ENCODE measurements at places on chromosomes 2 and 18.

DNA sequence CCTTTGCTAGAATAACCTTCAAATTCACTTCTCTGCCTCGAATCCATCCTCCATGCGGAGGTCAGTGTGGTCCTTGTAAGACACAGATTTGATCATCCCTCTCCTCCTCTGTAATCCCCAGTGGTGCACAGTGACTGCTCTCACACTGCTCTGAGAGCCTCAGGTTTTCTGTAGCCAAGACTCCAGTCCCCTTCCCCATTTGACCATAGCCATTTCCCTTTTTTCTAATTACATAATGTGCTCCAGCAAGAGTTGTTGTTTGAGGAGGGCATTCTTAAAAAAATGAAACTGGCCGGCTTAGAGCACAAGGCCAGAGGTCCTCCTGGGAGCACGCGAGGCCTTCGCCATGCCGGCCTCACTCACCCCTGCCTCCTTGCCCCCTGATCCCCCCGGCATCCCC is 34.7 kb upstream of the LPIN1 start:
- no peak for DNase-seq

DNA sequence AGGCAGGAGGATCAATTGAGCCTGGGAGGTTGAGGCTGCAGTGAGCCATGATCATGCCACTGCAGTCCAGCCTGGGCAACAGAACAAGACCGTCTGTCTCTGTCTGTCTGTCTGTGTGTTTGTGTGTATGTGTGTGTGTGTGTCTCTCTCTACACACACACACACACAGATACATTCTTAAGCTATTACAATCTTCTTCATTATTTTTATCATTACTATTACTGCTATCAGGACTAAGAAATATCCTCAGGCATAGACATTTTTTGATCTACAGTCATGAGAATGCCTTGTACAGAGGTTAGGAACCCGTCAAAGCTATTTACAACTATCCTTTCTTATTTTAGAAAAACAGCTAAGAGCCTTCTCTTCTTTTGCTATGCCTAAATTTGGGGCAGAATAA is 207.4 kb downstream of the NEDD4L start:
- no peak for DNase-seq

DNA sequence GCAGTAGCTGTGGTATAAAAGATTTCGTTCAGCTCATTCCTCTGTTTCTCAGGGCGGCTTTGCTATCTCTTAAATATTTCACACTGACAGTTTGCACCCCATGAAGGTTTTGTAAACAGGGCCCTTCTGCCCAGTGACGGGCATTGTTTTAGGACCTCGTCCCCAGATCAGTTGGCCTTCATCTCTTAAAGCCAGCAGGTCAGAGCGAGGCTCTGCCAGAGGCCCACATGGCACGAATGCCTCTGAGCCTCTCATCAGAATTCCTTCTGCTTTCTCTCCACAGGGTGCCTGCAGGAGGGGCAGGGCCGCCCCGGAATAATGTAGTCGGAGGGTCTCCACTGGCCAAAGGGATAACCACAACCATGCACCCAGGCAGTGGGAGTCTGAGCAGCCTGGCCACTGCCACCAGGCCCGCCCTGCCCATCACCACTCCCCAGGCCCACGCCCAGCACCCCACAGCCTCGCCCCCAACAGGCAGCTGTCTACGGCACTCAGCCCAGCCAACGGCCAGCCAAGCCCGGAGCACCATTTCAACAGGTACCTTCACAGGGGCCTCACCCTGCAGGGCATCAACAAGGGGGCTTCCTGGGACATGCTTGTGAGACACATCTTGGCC is 177.0 kb downstream of the SEPTIN10 start:
- no peak for DNase-seq

GRCh38 chr2:104447831-104448434 is 406.0 kb upstream of the POU3F3 start:
- no peak for DNase-seq

DNA sequence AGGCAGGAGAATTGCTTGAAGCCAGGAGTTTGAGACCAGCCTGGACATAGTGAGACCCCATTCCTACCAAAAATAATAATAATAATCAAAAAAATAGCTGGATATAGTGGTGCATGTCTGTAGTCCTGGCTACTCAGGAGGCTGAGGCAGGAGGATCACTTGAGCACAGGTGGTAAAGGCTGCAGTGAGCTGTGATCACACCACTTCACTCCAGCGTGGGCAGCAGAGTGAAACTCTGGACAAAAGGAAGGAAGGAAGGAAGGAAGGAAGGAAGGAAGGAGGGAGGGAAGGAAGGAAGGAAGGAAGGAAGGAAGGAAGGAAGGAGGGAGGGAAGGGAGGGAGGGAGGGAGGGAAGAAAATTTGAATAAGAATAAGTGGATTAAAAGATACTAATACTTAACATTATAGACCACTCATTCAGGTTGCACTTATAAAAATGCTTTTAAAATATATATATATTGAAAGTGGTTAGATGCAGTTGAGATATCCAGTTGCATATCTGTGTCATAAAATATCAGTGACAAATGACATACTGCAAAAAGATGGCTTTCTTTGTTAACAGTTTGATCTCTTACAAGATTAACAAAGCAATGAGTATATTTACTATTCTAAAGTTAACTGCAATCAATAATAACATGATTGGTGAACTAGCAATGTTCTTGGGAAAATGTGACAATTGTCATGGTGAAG is 702.4 kb downstream of the CPS1 start:
- no peak for DNase-seq

- DNase-seq = no peak
Measured at GRCh38 chr18:79781331-79781941, 16.3 kb upstream of the KCNG2 start.

DNA sequence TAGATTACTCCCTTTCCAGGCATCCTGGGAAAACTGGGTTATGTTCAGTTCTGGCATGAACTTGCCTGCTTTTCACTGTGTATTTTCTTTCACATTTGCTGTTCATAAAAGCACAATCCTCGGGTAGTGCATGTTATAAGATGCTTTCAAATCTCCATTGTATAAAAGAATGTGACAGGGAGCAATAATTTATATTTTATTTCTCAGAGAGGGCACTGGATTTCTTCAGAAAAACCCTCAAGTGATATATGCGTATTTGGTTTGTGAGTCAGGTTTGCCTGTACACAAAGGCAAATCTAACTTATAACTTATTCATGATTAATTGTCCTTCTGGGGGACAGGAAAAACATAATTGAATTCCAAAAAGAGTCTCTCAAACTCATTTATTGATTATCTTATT is 440.7 kb upstream of the MMADHC start:
- DNase-seq = no peak

DNA sequence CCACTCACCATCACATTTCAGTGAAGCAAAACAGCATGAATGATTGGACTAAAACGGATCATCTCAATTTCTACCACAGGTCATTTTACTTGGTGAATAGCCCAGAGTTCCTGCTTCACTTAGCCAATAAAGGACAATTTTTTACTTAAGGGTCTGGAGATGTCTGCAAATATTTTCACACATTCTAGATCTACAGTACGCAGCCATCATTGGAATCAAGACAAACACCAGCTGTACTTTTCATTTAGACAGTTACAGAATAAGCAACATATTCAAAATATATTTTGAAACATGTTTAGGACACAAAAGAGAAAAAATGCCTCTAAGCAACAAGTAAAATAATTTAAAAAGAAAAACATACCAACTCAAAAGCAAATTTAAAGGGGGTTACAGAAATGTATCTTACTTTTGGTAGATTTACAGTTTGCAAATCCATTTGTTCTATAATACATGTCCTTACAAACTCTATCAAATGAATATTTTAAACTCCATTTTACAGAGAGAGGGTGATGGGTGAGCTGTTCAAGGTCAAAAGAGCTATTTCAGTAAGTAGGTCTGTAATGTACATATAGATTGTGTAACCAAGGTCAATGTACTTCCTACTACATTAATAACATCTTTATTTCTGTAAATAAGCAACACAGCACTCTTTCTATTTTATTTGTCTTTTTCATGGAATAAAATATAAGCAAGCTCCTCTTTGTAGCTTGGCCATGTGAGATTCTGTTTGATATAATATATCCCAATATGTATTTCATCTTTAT is 13.4 kb downstream of the PPP1R1C start:
- no peak for DNase-seq

DNA sequence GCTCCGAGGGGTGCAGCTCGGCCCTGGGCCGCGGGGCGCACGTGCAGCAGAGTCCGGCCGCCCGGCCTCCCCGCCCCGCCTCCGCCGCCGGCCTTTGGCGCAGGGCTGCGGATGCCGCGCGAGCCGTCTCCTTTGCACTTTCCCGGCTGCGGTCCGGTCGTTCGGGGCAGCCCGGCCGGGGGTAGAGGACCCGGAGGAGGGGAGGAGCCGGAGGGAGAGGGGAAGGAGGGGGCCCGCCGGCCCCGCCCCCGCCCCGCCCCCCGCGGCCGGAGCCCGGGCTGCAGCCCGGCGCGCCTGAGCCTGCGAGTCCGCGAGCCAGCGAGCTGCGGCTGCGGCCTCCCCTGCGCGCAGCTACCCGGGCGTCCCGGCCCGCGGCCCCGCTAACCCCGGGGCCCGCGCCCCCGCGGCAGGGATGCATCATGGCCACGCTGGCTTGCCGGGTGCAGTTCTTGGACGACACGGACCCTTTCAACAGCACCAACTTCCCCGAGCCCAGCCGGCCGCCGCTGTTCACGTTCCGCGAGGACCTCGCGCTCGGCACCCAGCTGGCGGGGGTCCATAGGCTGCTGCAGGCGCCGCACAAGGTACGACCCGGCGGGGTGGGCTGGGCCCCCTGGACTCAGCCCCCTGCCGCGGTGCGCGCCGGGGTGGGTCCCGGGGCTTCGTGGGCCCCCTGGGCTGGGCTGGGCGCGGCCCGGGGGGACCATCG is at the start of gene FHOD3:
Gene FHOD3, plus strand, starts transcription at position 297 of the 709 bp plus-strand sequence. Its CDS starts 123 bp downstream, at position 420.
- DNase-seq = no peak

DNA sequence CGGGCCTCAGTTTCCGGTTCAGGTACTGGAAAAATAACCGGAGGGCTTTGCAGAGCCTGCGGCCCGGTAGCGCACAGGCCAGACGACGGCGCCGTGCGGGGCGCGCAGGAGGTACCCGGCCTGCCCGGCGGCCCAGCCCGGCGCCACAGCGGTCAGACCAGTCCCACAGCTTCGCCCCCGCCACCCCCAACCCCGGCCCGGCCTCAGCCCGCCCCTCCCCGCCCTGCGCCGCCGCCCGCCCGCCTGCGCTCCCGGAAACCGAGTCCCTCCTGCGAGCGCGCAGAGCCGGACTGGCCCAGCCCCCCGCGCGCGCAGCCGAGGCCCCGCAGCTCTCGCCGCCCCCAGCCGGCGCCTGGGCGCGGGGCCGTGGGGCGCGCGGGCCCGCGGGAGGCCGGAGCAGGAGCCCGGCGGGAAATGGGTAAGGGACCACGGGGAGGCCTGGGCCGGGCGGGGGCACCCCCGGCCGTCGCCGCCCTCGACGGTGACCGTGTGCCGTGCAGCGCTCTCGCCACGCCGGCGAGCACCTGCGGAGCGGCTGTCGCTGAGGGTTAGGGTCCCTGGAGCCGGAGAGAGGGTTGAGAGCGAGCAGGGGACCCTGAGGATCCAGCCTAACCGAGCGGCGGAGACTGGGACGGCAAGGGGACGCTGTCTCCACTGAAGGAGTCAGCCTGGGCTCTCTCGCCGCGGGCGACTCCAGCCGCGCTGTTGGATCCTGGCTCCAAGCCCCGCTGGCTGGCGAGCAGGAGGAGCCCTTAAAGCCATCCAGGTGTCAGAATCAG is 16.5 kb upstream of the PSD4 start:
- no peak for DNase-seq

DNA sequence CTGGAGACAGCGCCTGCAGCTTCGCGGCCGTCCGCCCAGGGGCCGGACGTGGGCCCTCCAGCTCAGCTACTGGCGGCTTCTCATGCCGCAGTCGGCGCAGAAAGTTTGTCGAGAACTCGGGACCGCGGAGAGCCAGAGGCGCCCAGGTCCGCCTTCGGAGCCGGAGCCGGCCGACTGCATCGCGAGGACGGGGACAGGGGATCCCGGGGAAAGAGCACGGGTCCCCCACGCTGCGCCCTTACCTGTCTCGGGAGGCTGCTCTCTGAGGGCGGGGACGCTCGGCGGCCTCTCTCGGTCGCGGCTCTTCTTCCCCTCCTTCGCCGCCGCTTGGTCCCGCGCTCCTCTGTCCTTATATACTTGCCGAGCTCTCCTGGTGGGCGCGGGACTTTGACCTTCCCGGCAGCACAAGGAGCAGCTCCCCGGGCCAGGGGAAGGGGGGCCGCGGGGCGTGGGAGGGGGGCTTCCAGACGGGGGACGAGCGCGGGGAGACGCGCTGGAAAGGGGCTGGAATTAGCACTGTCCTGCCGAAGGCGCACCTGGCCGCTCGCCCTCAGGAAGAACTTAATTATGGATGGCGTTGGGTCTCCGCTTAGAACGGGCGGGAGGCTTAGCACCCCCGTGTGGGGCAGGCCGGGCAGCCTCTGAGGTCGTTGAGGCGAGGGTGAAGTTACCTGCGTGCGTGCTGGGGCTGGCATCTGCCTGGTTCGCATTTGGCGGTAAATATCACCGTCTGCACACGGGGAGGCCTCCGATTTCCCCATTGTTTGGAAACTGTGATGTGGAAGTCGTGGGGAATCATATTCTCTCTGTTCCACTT is at the start of gene POMC:
Gene POMC, minus strand, starts transcription at position 325 of the 817 bp plus-strand sequence. CDS start 3,808 bp downstream, outside the sequence.
- peak; percentile 5 for DNase-seq

DNA sequence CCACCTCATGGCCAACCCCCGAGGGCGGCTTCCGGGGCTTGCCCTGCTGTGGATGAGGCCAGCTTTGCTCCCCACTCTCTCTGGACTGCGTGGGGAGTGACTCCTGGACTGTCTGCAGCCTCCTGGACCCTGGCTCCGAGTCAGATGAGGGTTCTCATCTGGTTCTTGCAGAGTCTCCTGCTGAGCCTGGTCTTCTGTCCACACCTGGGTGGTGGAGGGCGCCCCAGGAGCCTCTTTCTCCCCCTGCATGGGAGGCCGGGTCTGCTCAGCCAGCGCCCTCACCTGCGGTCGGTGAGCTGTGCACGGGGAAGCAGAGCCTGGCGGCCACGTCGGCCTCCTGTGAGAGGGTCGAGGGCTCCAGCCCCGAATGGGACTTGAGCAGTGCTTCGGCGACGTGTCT is 78.3 kb downstream of the RTP5 start:
- no peak for DNase-seq

DNA sequence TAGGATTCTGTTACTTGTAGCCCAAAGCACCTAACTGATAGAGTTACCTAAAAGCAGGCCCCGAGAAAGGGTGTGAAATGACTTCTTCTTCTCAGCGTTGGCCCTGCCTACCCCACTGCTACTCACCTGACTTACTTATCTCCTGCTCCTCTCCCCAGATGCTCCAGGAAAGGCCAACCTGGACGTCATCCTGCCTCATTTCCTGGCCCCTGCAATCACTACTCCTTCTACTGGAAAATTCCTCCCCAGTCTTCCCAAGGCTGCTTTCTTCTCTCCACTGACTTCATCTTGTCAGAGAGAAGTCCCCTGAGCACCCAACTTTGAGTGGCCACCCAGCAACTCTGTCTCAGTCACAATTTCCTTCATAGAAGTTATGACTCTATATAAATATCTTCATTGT is 63.4 kb upstream of the KLF7 start:
- no peak for DNase-seq
